Vagina (tissue), 2 donors: ENCODE measurements at places on chromosomes 11 and 22. TPM values are rescaled to one million over a fixed set of nuclear protein-coding genes. Genes with fewer than 3 reads are reported as not detected.

MUC2 gene
- total RNA-seq, result not detected

DNA sequence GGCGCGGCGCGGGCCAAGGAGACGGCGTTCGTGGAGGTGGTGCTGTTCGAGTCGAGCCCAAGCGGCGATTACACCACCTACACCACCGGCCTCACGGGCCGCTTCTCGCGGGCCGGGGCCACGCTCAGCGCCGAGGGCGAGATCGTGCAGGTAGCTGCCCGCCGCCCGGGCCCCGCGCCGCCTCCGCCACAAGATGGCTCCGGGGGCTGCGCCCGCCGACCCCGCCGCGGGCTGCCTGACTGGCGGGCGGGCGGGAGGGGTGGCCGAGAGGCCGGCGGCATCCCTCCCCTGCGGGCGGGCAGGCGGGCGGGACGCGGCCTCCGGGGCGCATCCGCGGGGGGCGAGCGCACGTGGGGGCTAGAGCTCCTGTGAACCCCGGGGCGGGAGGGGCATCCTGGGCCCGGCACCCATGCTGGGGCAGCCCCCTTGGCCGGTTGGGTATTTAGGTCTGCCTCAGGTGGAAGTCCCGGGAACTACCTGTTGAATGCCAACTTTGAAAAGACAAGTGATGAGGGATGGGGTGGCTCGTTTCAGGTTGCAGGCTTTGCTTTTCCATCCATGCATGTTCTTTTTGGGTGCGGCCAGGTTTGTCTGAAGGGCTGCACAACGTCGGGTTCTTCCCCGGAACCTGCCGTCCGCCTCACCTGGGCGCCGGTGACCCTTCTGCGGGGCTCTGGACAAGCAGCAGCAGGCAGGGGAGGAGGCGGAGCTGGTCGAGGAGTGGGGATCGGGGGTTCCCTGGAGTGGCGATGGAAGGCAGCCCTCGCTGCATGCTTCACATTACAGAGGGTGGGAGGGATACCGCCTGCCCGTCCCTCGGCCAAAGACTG, 760 bp downstream of the ZNRF3 start:
- H3K27ac ChIP-seq, result peak overlapping the region; percentile 61
- no peaks in the 10 kb centered on the region for H3K27me3 ChIP-seq
- DNase-seq, result no peak

DNA sequence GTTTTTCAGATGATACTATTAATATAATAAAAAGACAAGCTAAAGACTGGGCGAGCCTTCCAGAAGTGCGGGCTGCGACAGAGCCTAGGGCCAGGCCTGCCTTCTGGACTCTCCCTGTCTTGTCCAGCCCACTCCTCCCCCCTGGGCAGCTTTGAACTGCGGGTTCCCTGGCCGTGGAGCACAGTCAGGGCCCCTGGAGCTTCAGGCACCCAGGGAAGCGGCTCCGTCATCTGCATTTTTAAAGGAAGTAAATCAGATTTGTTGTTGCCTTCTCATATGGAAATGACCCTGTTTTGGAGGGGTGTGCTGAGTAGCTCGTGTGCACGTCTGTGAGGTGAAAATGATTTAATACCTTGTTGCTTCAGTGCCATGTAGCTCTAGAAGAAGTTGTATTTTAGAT, 265.3 kb downstream of the TBC1D22A start:
- no peaks in the 10 kb centered on the region for H3K27me3 ChIP-seq
- H3K27ac ChIP-seq, result no peak overlapping the region
- peaks cover 37% of the 10 kb centered on the region for H3K4me1 ChIP-seq
- H3K4me3 ChIP-seq, result no peak overlapping the region
- no peaks in the 10 kb centered on the region for H3K36me3 ChIP-seq

DNA sequence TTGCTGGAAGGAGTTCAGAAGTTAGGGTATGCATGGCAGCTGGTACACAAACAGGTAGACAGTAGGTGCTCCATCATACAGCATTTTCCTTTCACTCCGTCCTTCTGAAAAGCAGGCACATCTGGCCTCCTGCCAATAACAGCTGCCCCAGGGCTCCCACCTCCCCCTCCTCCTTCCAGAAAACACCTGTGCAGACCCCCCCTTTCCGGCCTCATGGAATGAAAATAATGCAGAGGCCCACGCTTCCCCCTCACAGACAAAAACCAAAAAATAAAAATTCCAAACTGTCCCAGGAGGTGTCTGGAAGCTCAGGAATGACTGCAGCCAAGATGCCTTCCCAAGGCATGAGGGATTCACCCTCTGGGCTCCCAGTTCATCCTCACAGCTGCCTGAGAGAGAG, 185.5 kb downstream of the MN1 start:
- no peak overlapping the region for H3K4me3 ChIP-seq
- no peak for DNase-seq
- no peak overlapping the region for H3K27ac ChIP-seq
- H3K36me3 ChIP-seq, result no peaks in the 10 kb centered on the region
- peaks cover 8% of the 10 kb centered on the region for H3K4me1 ChIP-seq
- H3K27me3 ChIP-seq, result no peaks in the 10 kb centered on the region

DNA sequence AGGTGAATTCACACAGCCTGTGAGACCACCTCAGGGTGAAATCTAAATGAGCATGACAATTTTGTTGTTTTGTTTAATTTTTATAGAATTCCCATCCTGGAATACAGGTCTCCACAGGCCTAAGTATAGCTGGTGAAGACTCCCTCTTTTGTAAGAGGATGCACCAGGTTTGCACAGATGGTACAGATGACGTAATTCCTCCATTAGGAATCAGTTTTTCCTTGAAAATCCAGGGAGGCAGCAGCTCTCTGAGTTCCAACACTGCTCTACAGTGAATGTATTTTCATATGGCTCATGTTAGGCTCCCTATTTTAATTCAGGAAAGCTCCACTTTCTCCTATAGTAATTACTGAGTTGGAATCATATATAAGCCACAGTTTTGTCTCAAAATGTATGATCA, 47.2 kb downstream of the USP28 start:
- no peak overlapping the region for H3K27ac ChIP-seq
- no peaks in the 10 kb centered on the region for H3K4me1 ChIP-seq
- no peak overlapping the region for H3K4me3 ChIP-seq
- H3K27me3 ChIP-seq, result no peaks in the 10 kb centered on the region
- no peak for DNase-seq
- H3K36me3 ChIP-seq, result no peaks in the 10 kb centered on the region

- H3K4me1 ChIP-seq, result peaks cover 48% of the 10 kb centered on the region
- peak overlapping the region; percentile 73 for H3K4me3 ChIP-seq
- DNase-seq, result peak; percentile 85
Observed at GRCh38 chr22:36236388-36237319, 2.7 kb downstream of the APOL2 start.

GRCh38 chr22:40196628-40197360, 19.1 kb downstream of the TNRC6B start:
- no peak for DNase-seq
- peak overlapping the region; percentile 51 for H3K27ac ChIP-seq
- no peak overlapping the region for H3K4me3 ChIP-seq

GRCh38 chr11:111735262-111736116, 30.7 kb downstream of the PPP2R1B start:
- H3K27ac ChIP-seq, result peak overlapping the region; percentile 95
- peaks cover 65% of the 10 kb centered on the region for H3K4me1 ChIP-seq
- no peaks in the 10 kb centered on the region for H3K36me3 ChIP-seq
- H3K4me3 ChIP-seq, result peak overlapping the region; percentile 37
- H3K27me3 ChIP-seq, result no peaks in the 10 kb centered on the region
- DNase-seq, result peak; percentile 96

DNA sequence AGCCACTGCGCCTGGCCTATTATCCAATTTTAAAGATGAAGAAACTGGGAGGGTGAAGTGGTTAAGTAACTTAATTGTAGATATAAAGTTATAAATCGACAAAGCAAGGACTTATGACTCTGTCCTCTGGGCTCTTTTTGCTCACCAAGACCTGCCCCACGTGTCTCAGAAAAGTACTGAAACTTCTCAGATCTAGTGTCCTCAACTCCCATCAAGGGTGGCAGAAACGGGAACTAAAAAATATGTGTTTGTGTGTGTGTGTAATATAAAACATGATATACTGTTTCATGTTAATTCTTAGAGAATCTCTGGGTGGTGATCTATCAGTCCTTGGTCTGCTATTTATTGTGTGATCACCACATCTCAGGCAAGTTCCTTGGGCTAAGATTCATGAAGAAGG, 104.9 kb downstream of the GAB2 start:
- H3K27me3 ChIP-seq, result no peaks in the 10 kb centered on the region
- H3K4me1 ChIP-seq, result peaks cover 54% of the 10 kb centered on the region
- H3K36me3 ChIP-seq, result no peaks in the 10 kb centered on the region
- no peak overlapping the region for H3K4me3 ChIP-seq
- no peak for DNase-seq

DNA sequence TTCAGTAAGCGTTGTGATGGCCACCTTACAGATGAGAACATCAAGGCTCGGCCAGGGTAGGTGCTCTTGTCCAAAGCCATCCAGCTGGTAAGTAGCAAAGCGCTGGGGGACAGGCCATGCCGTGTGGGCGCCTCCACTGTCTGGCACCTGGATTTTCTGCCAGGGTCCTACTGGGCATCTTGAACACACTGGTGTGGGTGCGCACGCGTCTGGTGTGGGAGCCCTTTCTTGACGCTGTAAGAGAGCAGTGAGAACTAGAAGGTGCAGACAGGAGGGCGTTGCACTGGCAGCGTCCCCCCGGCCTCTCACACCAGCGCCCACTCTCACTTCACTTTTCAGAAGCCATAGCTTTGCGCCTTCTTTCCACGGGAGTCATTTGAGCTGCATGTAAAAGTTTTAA, 296.6 kb downstream of the TBC1D22A start:
- no peak overlapping the region for H3K27ac ChIP-seq
- H3K4me1 ChIP-seq, result no peaks in the 10 kb centered on the region
- DNase-seq, result no peak
- H3K36me3 ChIP-seq, result no peaks in the 10 kb centered on the region
- no peak overlapping the region for H3K4me3 ChIP-seq

DNA sequence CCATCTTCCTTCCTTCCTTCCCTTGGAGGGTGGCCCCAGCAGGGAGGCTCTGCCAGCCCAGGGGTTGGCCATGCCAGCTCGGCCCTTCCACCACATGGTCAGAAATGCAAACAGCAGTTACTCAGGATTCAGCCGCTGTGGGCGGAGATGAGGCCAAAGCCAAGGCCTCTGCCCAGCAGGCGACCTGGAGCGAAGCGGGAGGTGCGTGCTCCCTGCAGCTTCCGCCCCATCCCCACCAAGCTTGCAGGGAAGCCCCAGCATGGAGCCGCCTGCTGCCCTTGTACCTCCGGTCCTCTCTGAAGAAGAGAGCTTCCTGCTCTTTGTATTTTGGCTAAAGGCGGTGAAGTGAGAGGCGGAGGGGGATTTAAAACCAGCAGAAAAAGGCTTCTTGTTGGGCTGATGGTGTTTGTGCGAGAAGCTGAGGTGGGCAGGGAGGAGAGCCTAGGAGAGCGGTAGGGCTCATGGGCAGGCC, 50.4 kb downstream of the ANO1 start:
- H3K4me1 ChIP-seq, result no peaks in the 10 kb centered on the region
- no peak overlapping the region for H3K27ac ChIP-seq
- DNase-seq, result no peak
- H3K4me3 ChIP-seq, result no peak overlapping the region
- H3K36me3 ChIP-seq, result no peaks in the 10 kb centered on the region

GRCh38 chr11:69010964-69011623, 2.0 kb downstream of the MRGPRF start:
- no peaks in the 10 kb centered on the region for H3K27me3 ChIP-seq
- DNase-seq, result no peak
- peaks cover 53% of the 10 kb centered on the region for H3K4me1 ChIP-seq
- H3K36me3 ChIP-seq, result peaks cover 3% of the 10 kb centered on the region
- H3K27ac ChIP-seq, result peak overlapping the region; percentile 95

DNA sequence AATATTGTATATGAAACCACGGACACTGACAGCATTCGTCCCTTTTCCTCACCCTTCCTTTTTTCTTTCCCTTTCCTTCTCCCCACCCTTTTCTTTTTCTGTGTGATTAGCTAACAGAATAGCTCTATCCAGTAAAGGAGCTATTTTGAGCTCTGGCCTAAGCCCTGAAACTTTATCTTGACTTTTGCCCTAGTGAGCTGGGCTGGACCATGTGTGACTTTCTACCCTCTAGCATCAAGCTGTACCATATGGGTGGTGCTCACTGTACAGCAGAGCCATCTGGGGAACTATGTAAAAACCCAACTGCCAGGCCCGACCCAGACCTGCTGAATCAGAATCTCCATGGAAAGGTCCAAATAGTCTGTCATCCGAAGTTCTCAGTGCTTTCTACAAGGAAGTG, 21.9 kb upstream of the PANX1 start:
- DNase-seq, result no peak
- no peaks in the 10 kb centered on the region for H3K36me3 ChIP-seq
- H3K4me1 ChIP-seq, result peaks cover 4% of the 10 kb centered on the region
- H3K27ac ChIP-seq, result no peak overlapping the region
- no peaks in the 10 kb centered on the region for H3K27me3 ChIP-seq
- H3K4me3 ChIP-seq, result no peak overlapping the region

GRCh38 chr22:22721681-22722354, 77.4 kb downstream of the GGTLC2 start:
- H3K4me1 ChIP-seq, result no peaks in the 10 kb centered on the region
- DNase-seq, result no peak
- no peak overlapping the region for H3K27ac ChIP-seq
- H3K36me3 ChIP-seq, result no peaks in the 10 kb centered on the region

DNA sequence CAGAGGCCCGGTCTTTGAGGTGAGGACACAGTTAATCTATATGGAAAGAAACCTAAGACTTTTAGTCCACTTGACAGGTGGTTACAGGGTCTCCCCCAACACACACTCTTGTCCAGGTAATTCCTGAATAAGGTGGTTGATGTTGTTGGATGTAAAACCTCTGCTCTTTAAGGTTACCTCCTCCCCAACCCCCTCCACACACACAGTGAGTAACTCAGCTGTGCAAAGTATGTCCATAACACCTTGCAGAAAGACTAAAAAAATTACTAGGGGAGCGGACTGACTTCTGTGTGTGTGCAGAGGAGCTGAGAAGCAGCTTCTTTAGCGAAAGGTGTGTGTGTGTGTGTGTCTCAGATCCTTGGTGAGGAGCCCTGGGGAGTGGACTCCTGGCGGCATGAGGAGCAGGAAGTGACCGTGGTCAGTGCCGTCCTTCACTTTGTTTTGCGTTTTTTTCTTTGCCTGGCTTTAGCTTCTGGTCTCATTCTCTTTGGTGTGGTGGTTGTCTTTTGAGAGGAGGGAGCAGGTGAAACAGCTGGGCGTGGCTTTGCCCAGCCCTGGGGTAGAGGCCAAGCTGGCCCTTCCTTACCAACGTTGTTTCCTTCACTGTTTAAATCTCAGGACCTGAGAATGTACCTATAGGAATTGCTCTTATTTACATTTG, 1.7 kb downstream of the ZBED4 start:
- H3K36me3 ChIP-seq, result no peaks in the 10 kb centered on the region
- DNase-seq, result no peak
- peak overlapping the region; percentile 75 for H3K4me3 ChIP-seq

- no peak overlapping the region for H3K4me3 ChIP-seq
- no peaks in the 10 kb centered on the region for H3K27me3 ChIP-seq
- H3K4me1 ChIP-seq, result no peaks in the 10 kb centered on the region
- H3K36me3 ChIP-seq, result no peaks in the 10 kb centered on the region
Observed at GRCh38 chr11:21396342-21397008, 727.1 kb downstream of the NELL1 start.
